Stimulated activated CD4-positive, alpha-beta T cell treated with anti-CD3 and anti-CD28 coated beads, Interleukin-1b, Interleukin-23, amount 100 ng/mL, for 1 hour (primary cell): ENCODE measurements at places on chromosomes 13 and 19.

DNA sequence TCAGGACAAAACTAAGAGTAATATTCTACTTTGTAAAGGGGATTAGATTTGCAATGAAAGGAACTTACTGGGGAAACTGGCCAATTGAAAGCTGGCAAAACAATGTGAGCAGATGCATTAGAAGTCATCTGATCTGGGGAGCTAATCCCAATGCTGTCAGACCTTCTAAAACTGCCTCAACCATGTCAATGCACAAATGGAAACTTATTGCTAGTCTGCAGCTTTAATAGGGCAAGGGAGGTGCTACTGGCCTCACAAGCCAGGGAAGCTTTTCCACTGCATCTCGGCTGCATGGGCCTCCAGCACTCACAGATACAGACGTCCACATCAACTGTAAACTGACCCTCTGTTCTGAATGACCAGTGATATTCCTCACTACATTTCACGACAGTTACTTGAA, 154.2 kb downstream of the LHFPL6 start:
- no peak for DNase-seq

- no peak for DNase-seq
Measured at GRCh38 chr19:8113017-8113416, 36.4 kb downstream of the FBN3 start.

GRCh38 chr13:50747737-50748350, 95.6 kb downstream of the DLEU7 start:
- DNase-seq: no peak

DNA sequence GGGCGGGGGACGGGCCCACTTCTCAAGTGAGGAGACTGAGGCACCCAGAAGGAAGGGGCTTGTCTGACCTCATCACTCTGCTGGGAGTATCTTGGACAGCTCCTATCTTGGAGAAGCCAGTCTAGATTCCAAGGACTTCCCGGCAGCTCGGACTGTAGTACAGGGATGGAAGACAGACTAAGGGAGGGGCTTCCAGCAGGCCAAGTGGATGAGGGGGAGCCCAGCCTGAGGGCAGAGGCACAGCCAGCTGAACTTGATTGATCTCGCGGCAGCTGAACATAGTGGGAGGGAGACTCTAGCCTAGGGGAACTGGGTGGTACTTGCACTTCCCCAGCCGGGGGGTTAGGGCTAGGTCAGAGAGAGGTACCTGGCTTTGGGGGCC, 711 bp downstream of the CILP2 start:
- no peak for DNase-seq

DNA sequence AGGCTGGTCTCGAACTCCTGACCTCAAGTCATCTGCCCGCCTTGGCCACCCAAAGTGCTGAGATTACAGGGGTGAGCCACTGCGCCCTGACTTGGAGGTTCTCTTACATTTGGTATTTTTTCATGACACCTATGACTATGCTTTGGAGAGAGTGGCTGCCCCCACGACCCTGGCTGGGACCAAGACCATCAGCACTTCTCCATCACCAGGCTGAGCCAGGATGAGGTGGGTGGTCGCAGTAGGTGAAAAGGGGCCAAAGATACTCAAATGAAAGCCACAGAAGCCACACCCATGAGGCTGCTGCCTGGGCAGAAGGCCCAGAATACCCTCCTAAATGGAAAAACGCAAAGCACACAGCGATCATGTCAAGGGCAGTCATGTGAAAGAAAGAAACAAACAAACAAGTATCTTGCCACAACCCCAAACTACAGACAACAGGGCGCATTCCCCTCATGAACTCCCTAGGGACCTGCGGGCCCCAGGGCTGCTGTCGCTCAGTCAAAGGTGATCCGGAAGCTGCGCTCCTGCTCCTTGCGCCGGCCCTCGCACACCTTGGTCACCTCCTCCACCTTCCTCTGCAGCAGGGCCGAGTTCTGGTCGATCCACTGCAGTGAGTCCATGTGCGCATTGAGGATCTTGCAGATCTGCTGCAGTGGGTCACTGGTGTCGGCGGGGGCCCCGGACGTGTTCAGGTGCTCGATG, 11.2 kb upstream of the IL4I1 start:
- DNase-seq: no peak

- no peak for DNase-seq
Measured at GRCh38 chr19:8491574-8491973, 10.9 kb downstream of the PRAM1 start.

DNA sequence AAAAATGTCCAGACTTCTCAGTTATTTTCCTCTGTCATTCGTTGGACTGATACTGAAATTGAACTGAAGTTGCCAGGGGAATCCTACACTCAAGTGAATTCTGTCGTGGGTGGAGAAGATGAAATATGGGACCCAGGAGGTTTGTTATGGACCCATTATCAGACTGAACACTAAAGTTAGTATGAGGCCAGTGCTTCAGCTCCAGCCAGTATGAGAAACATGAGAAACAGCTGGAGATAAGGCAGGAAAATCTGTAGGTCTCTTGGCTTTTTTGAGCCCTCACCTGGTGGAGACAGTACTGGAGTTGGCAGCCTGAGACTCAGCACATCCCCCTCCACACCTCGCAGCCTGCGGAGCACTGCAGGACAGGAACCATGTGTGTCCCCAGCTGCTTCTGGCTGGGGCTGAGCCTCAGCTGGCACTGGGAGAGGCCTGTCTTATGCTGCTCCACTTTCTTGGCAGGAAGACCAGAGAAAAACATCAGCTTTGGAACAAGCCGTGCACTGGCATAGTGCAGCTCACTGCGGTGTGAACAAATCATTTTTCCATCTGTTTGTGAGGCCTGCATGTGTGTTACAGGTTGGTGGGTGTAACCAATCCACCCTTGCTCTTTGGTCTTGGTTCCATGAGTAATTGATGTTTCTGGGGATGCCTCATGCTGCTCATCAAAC, 641.0 kb downstream of the FGF9 start:
- DNase-seq: no peak

GRCh38 chr19:17931532-17932191, 1.2 kb upstream of the CCDC124 start:
- DNase-seq: no peak

DNA sequence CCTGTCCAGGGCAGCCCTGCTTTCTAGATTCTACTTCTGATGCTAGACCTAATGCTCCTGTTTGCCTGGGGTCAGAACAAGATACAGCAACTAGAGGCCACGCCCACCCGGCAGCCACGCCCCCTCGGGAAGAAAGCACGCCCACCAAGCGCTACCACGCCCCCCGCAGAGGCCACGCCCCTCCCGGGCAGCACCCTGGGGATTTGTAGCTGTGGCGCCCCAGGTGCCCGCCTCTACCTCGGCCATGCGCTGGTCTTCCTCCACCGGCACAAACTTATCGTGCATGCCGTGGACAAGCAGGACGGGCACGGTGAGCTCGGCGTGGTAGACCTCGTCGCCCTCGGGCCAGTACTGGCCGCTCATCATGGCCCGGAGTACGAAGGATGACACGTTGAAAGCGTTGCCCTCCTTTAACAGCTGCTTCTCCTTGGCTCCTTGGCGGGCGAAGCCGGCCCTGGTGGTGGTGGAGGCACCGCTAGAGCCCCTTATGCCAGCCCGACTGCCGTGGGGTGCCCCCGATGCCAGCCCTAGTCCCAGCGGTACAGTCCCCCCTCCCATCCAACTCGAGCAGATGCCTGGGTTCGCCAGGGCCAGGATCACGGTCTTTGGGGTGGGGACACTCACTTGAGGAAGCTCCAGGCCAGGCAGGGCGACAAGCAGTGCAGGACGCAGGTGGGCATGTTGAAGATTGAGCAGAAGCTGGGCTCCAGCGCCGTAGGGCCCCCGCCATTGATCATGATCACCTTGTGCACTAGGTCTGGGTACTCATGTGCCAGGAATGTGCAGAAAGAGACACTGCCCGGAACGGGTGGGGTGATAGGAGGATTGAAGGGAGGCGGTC, 9.0 kb downstream of the ABHD8 start:
- DNase-seq: no peak

DNA sequence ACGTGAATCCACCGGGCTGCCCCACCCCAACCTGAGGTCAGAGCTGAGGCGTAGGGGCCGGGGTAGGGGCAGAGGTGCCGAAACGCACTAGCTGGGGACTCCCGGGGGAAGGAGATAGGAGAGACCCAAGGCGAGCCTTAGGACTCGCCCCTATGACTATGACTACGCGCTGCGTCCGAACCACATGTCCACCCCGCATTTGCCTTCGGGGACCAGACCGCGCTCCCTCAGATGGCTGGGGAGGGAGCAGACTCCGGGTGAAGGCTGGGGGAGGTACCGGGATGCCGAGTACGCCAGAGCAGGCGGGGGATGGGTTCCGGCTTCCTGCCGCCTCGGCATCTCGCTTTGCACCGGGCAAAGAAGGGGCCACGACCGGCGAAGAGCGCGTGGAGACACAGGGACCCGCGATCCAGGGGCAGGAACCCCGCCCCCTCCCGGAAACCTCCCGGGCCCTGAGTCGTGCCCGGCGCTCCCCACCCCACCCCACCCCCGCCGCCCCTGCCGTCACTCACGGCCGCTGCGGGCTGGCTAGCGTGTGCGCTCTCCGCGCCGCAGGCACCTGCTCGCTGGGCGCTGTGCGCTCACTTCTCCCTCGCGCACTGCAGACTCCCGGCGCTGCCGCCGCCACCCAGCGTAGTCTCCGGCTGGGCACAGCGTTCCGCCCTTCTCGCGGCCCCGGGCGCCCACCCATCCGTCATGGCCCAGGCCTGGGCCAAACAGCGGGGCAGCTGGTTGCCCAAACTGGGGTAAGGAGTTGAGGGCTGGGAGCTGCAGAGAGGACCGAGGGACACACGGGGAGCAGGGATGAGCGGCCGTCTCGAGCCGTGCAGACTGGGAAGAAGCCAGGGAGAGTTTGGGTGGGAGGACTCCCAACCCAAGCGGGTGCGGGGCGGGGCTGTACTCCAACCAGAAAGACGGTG, 622 bp upstream of the VSTM2B start:
- DNase-seq: no peak

DNA sequence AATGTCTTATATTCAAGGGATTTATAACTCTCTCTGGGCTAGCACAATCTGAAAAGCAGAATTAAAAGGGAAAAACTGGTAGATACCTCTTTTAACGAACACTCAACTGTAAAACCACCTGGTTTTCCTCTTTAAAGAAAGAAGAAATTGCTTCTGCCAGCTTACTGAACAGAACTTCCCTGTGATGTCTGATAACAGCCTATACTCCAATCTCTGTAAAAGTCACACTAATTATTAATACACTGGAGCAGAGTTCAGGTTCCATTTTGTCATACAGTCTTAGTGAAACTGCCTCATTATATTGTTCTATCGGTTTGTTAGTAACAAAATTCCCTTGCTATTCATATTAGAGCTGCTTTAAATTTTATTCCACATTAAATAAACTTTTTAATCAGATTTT, 251.0 kb upstream of the STARD13 start:
- DNase-seq: no peak

DNA sequence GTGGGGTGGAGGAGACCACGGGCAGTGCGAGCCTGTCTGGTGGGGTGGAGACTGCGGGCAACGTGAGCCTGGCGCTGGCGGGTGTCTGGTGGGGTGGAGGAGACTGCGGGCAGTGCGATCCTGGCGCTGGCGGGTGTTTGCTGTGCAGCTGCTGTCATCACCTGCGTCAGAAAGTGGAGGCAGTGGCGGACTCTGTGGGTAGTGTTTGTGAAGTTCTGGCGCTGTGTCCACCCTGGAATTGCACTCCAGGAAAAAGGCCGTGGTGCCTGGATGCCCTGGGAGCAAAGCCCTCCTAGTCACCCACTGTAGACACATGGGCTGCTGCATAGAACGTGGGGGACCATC, 6.2 kb downstream of the TEX29 start:
- no peak for DNase-seq

DNA sequence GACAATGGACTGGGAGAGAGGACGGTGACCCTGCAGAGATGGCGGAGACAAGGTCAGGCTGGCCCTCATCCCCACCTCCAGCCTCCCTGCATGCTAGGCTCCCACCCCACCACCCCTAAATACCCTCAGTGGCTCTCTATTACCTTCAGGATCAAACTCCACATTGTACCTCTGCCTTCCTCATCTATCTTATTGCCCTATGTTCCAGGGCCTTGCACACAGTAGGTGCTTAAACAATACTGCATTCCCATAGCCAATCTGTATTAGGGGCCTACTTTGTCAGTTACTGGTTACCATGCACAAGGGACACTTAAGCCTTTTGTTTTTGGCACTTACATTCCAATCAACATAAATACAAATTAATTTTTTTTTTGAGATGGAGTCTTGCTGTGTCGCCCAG, 6.5 kb downstream of the PALM3 start:
- no peak for DNase-seq

DNA sequence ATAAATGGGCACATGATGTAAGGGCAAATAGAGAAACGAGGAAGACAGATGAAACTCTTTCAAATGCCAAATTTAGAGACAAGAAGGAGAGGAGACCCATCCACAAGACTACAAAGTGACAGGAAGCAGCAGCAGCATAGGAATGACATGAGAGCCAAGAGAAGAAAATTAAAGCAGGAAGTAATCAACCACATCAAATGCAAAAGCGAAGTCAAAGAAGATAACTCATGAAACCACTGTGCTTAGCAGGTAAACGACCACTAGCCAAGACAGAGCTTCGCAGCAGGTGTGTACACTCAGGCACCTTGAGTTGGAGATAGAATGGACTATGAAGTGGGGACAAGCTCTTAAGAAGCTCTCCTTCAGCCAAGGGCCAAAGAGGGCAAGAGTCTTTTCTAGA, 64.1 kb downstream of the KLF12 start:
- no peak for DNase-seq

DNA sequence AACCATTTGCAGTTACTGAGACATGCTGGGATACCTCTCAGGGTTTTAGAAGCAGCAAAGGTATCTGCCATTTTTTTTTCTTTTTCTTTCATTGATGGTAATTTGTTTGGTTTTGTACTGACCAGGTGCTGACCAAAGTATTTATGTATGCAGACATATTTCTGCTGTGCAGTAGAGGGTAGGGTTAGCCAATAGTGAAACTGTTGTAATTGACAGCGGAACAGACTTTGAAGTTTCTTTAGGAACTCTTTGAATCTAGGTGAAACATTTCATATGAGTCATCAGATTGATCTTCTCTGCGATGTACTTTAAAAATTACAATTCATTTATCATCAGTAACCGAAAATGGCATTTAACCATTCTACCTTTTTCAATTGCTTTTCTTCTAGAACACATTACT, 63.0 kb downstream of the ITGBL1 start:
- no peak for DNase-seq

- no peak for DNase-seq
Measured at GRCh38 chr13:102677122-102677521, 17.7 kb downstream of the METTL21C start.
